ENCODE measurements at places on chromosomes 5 and 9.
A peak's percentile ranks its signal among the peaks of the same experiment; 100 is the strongest.

GRCh38 chr5:56783261-56783660 lies 32.1 kb upstream of the MAP3K1 start:
- DNase-seq, result no peak

GRCh38 chr9:22452415-22453010 lies 5.9 kb downstream of the DMRTA1 start:
- DNase-seq, result peak; percentile 18

DNA sequence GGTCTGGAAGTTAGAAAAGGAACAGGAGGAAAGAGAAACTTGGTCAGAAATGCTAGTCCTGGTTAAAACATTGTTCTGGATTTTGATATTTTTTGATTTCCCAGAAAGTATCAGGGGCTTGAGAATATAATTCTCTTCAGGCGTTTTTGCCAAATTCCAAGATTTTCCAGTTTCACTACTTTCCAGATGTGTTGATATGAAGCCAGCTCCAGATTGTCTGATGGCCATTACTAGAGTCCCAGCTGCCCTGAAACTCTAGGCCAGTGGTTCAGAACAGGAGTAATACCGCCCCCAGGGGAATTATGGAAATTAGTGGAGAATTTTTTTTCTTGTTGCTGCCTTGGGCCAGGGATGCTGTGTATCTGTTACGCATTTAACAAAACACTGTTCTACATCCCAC lies 88.6 kb downstream of the KCNN2 start:
- DNase-seq, result no peak

DNA sequence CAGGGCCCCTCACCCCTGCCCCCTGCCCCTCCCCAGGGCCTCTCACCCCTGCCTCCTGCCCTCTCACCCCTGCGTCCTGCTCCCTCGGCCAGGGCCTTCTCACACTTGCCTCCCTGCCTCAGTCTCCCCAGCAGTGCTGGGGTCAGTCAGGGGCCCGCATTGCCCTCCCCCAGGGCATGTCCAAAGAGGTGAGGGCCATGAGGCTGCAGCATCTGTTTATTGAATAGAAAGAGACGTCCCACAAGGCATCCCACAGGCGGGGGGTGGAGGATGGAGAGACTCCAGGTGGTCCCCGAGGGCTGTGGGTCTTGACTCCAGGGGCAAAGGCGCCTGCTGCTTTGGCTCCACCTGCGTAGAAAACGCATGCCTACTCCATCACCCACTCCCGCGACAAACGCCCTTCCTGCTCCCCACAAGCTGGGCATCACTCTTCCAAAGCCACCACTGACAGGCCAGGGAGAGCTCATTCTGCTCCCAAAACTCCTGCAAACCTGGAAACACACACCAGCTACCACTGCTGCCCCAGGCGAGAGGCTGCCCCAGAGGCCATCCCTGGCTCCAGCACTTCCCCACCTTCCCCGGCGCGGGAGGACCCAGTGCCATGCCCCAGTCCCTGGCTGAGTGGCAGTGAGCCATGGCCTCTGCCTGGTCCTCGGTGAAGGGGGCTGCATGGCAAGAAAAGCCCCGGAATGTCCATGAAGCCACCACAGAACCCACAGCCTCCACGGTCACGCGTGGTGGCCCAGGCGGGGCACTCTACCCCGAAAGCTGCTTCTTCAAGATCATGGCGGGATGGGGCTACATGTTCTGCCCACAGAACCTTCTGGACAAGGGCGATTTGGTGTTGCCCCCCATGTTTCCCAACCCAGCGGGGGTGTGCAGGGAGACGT lies 1.6 kb upstream of the LCN8 start:
- no peak for DNase-seq

- no peak for DNase-seq
Observed at GRCh38 chr5:72434056-72434780, 73.0 kb downstream of the ZNF366 start.

DNA sequence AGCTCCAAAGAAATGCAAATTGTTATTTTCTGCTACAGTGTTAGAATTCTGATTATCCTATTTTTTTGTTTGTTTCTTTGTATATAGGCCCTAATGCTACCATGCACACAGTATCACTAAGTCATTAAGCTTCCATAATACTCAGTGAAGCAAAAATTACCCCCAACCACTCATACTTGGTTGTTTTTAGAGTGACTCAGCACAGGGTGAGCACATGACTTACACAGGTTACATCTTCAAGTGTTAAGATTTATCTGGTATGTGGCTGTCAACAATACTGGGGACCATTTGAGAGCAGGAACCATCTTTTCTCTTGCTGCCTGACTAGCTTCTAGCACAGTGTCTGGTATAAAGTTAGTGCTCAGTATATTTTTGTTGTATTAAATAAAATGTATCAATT lies 255.8 kb upstream of the SLC24A2 start:
- DNase-seq, result no peak

All from SK-N-MC (cell line).